ENCODE measurements at places on chromosomes 16 and 17. TPM values are rescaled to one million over a fixed set of nuclear protein-coding genes. Genes with fewer than 3 reads are reported as not detected.

GRCh38 chr16:66510298-66510697 lies 39.6 kb downstream of the TK2 start:
- H3K4me1 ChIP-seq: peaks cover 52% of the 10 kb centered on the region
- peak; percentile 50 for DNase-seq
- H3K36me3 ChIP-seq: peaks cover 13% of the 10 kb centered on the region

Gene GPR179
- 0.56 TPM for total RNA-seq

Gene MT4
- total RNA-seq: not detected

GRCh38 chr16:57382535-57383275 lies 10.4 kb downstream of the CX3CL1 start:
- H3K4me3 ChIP-seq: no peak overlapping the region
- no peak overlapping the region for H3K27ac ChIP-seq
- DNase-seq: no peak
- H3K4me1 ChIP-seq: peaks cover 45% of the 10 kb centered on the region
- no peaks in the 10 kb centered on the region for H3K27me3 ChIP-seq

Gene VPS35L
- total RNA-seq: 83.4 TPM

Gene TERB1
- not detected for total RNA-seq

Data from chondrocyte (in vitro differentiated cells).